Motor neuron (in vitro differentiated cells): ENCODE measurements at places on chromosomes 3 and 15.

- ATAC-seq: peak; percentile 46
Observed at GRCh38 chr15:75167588-75168350, 33.9 kb upstream of the C15orf39 start.

DNA sequence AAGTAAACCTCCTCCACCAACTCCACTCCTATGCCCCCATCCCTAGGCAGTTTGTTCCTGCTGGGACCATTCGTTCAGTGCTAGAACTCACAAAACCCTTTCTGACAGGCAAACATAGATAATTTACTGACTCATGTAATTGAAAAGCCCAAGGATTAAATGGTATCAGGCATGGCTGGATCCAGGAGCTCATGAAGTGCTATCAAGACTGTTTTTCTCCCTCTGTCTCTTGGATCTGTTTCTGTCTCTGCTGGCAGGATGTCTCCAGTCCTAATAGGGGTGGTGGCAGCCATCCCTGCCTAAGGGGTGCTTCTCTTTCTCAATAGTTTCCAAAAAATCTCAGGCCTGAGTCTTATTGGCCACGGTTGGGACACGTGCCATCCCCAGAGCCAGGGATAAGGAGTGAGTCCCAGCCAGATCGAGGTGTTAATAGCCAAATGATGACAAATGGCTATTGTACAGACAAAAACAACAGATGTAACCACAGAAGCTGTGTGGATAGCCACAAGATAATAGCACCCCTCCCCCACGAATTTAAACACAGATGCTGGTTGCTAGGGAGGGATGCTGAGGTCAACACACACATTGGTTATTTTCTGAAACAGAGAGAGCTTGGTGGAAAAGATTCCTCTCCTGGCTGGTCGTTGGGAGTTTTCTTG lies 168.6 kb downstream of the SHQ1 start:
- ATAC-seq: peak; percentile 62

- ATAC-seq: no peak
Observed at GRCh38 chr3:45608296-45608695, 13.7 kb downstream of the LIMD1 start.

GRCh38 chr3:38653685-38654537 lies 4.4 kb upstream of the SCN5A start:
- ATAC-seq: no peak

DNA sequence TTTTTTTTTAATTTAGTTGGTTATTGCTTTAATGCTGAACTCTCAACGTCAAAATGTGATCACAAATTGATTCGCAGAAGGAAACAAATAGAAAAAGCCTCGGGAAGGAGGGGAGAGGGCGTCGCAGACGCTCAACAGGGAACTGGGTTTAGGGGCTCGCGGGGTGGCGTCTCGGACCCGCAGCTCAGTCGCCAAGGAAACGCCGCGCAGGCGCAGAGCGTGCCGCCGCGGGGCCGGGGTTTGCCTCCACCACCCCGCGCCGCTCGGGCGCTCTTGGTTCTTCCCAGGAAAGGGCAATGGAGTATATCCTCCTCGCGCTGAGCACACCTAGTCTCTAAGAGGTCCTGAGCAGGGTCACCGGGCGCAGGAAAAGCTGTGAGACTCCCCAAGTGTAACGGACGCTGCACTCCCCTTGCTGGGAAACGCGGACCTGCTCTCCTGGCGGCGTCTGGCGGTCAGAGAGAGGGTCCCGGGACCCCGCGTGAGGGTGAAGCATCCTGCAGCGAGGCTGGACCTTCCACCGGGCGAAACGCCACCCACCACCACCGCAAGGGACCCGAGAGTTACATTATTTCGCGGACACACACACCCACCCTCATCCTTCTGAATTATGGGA lies 753 bp downstream of the PLCH1 start:
- ATAC-seq: peak; percentile 73
